Stimulated activated CD4-positive, alpha-beta T cell treated with anti-CD3 and anti-CD28 coated beads, Interleukin-2, amount 100 ng/mL, for 24 hours (primary cell): ENCODE measurements at places on chromosomes 1 and 21.
A peak's percentile ranks its signal among the peaks of the same experiment; 100 is the strongest.

- DNase-seq: no peak
Measured at GRCh38 chr1:187641907-187642306, 813.2 kb downstream of the PLA2G4A start.

- DNase-seq: peak; percentile 68
Measured at GRCh38 chr1:6614019-6614928, 743 bp downstream of the PHF13 start.

GRCh38 chr1:161046605-161047228 lies 940 bp upstream of the USF1 start:
- DNase-seq: no peak

DNA sequence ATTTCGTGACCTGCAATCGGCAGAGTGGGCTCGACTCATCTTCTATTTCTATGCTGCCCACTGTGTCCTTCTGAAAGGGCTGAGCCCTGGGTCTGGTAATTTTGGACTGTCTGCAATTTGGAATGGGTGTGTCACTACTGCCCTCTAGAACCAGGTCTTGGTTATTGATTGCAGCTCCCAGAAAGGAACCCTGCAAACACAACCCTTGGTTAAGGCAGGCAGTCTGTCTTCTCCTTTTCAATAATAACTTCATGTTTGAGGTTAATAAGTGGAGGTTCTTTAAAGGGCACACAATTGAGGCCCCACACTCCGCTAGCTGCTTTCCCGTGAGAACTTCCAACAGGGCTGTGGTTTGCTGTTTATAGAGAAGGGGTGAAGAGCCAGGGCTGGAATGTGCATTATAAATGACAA lies 79.9 kb upstream of the LYST start:
- no peak for DNase-seq

DNA sequence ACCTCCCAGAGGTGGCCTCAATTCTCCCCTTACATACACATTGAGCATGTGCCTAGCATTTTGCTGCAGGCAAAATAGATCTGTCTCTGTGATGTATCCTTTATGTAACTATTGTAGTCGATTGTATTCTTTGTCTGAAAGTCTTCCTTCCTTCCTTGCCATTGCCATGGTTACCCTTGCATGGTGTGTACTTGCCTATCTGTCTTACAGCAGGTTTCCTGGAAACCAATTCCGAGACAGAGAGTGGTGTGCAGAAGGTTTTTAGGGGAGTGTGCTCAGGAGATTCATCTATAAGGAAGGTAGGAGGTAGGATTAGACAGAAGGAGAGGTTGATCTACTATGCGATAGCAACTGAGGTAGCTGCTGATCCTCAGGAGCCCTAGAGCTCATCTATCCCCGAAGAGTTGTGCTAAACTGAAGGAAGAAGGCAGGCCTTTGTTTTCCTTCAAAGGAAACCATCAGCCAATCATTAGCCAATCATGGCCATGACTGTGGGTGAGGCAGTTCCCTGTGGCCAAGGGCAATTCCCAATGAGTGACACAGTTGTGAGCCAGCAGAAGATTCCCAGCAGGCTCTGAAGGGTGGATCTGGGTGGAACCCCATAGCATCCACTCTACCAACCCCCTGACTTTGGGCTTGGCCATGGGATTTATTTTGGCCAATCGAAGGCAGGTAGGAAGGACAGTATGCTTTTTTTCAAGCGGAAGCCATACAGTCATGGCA lies 15.0 kb downstream of the CITED4 start:
- DNase-seq: no peak

DNA sequence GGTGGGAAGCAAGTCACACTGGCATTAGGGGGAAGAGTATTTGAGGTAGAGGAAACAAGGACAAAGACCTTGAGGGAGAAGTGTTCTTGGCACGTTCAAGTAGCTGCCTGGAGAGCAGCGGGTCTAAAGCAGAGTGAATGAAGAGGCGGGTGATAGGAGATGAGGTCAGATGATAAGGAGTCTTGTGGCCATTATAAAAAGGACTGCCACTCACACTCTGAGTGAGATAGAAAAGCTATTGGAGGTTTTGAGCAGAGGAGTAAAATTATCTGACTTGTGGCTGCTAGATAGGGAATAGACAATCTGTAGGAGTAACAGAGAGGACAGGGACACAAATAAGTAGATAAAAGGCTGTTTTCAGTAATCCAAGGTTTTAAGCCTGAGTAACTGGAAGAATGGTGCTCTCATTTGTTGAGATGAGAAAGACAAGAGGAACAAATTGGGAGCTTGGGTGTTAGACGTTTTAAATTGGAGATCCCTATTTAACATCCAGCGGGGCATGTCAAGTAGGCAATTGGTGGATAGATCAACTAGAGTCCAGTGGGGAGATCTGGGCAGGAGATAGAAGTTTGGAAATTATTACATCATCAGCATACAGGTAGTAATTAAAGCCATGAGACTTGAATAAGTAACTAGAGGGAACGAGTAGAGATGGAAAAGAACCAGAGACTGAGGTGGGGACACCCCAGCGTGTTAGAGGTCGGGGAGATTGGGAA lies 43.7 kb downstream of the HENMT1 start:
- DNase-seq: no peak
